ENCODE measurements at places on chromosomes 5 and 9.

DNA sequence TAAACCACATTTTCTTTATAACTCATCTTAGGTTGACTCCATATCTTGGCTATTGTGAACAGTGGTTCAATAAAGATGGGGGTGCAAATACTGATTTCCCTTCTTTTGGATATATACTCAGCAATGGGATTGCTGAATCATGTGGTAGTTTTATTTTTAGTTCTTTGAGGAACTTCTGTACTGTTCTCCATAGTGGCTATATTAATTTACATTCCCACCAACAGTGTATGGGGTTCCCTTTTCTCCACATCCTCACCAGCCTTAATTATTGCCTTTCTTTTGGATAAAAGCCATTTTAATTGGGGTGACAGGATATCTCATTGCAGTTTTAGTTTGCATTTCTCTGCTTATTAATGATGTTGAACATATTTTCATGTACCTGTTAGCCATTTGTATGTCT lies 107.7 kb upstream of the EQTN start:
- no peak for DNase-seq

- DNase-seq: no peak
Measured at GRCh38 chr9:1522219-1522767, 472.1 kb downstream of the DMRT2 start.

- no peak for DNase-seq
Measured at GRCh38 chr9:17490110-17490509, 88.8 kb upstream of the SH3GL2 start.

GRCh38 chr5:159052401-159053011 lies 47.2 kb downstream of the EBF1 start:
- no peak for DNase-seq

GRCh38 chr5:1563617-1564181 lies 39.9 kb upstream of the LPCAT1 start:
- DNase-seq: no peak

- no peak for DNase-seq
Measured at GRCh38 chr9:15837079-15837679, 284.3 kb downstream of the CCDC171 start.

DNA sequence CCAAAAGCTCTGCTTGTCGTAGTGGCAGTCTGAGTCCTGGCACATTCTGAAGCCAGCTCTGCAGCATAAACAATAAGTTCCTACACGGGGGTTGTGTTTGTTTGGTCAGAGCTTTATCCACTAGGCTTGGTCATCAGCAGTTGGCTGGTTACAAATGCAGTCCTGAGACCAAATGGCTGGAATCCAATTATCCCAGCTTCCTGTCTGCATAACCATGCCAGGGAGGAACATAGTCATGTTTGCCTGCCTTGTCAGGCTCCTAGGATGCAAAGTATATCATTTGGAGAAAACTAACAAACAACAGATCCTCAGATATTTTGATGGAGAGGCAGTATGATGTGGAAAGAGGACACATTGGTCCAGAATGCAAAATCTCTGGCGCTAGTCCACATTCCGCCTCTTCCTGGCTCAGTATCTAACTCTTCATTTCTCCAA lies 85.8 kb downstream of the FBXO38 start:
- no peak for DNase-seq

- no peak for DNase-seq
Measured at GRCh38 chr9:34927061-34927460, 31.0 kb upstream of the PHF24 start.

GRCh38 chr5:18091142-18091541 lies 456.9 kb downstream of the TAF11L14 start:
- no peak for DNase-seq

DNA sequence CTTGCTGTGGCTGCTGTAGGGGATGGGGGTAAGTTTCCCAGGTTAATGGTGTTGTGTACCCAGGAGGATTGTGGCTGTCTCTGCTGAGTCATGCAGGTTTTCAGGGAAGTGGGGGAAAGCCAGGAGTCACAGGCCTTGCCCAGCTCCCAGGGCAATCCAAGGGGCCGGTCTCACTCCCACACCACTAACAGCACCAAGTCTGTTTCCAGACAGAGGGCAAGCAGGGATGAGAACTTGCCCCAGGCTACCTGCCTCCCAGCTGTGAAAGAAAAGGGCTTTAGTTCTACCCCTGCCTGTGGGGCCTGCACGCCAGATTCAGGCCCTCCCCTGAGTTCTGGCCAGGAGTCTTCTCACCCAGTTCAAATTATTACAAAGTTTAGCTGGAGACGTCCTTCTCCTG lies 579.8 kb upstream of the ST8SIA4 start:
- no peak for DNase-seq

DNA sequence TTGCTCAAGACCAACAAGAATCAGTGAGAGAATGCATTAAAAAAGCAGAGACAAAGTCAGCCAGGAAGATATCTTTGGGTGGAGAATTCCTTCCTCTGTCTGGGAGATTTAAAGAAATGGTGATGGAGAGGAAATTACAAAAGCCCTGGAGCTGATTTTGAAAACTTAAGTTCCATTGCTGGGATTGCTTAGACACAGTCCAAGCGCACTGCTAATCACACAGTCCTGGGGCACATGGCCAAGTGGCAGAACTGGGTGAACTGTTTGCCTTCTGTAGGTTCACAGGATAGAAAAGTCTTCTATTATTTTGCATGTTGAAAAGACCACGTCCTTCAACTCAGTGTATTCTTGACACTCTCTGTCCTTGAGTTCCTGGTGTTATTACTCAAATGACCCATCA lies 284.9 kb upstream of the FBXL7 start:
- DNase-seq: no peak

DNA sequence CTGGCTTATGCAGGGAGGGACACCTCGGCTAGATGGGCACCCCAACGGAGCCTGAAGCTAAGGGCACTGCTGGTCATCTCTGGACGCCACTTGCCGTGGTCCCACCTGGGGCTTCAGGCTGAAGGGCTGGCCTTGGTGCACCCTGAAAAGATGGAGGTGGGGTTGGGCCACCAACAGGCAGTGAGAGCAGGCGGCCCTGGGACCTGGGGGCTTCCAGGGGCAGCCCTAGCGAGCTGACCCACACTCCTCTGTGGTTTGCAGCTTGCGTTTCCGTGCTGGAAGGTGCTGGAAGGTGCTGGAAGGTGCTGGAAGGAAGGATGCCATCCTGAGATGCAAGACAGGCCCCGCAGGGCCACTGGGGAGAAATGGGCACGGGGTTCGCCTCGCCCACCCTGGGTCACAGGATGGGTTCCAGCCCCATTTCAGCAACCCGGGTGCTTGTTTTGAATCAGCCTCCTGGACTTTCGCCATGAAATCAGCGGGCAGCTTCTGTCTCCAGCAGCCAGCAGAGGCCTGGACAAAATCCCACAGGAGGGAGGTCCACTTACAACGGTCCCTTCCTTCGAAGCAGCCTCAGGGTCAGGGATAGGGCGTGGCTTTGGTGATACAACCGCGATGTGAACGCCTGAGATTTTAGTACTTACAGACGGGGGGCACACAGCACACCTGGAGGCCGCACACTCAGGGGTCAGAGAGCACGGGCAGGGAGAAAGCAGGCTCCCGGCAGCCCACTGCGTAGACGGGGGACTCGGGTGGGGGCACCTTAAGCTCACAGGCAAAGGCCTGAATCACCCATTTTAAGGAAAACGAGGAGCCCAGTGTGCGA lies 303.1 kb upstream of the IRX4 start:
- DNase-seq: no peak

DNA sequence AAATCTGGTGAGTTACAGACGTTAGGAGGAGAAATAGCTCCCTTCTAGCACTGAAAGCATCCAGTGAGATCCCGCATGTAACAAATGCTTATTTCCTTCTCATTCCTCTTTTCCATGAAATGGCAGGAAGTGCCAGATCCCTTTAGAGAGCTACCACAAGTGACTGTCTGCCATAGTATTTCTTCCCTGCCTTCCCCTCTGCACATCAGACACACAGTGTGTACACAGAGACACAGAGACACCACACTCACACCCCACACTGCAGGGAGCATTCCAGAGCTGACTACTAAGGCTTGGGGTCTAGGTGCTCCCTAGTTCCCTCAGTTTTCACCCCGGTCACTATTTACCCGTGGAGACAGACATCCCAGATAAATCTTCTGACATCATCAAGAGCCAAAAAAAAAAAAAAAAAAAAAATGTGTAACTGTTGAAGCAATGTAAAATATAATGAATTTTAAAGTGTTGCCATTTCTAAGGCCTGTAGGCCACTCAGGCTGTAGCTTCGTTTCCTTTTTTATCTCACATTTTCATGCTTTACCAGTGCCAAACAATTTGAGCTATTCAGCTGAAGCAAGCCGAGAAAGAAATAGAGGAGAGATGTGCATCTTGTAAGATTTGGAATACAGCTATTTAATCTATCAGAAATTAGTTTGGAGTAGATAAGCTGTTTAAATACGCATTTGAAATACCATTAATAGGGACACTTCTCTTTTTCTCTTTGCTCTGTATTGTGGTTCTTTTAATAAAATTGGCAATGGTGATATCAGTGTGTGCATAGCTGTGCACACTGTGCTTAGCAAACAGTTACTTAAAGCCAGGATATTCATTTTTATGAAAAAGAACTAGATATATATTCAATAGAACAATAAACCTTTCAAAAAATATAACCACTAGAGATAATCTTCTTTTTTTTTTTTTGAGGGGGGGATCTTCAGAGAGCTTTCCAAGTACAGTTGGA lies 405.5 kb downstream of the PDE4D start:
- DNase-seq: no peak

DNA sequence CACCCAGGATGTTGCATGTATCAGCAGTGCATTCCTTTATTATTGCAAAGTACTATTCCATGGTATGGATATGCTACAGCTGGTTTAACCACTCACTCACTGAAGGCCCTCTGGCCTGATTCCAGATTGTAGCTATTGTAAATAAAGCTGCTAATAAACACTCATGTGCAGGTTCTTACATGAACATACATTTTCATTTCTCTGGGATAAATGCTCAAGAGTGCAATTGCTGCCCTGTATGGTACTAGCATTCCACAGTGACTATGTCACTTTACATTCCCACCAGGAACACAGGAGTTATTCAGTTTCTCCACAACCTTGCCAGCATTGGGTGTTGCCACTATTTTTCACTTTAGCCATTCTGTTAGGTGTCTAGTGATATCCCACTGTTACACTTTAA lies 267.6 kb downstream of the SPOCK1 start:
- DNase-seq: no peak

DNA sequence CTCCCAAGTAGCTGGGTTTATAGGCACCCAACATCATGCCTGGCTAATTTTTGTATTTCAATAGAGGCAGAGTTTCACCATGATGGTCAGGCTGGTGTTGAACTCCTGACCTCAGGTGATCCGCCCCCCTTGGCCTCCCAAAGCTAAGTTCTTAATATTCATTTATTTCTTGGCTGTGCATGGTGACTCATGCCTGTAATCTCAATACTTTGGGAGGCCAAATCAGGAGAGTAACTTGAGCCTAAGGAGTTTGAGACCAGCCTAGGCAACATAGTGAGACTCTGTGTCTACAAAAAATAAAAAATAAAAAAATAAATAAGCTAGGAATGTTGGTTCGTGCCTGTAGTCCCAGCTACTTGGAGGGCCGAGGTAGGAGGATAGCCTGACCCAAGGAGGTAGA lies 587.1 kb upstream of the FTMT start:
- no peak for DNase-seq

DNA sequence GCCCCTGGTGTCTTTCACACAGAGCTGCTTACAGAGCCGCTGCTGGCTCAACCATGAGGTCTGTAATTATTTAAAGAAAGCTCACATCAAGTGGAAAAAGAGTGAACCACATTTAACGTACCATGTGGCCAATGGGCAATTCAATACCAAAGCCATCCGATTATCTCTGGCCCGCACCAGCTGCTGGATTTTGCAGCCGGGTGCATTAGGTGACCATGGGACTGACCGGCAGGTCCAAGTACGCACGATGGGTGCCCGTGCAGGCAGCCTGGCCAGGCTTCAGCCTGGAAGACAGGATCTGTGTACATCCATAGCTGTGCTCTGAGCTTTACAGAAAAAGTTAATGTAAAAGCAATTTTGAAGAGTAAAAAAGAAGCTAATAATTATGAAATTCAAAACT lies 20.5 kb downstream of the PPARGC1B start:
- DNase-seq: no peak

DNA sequence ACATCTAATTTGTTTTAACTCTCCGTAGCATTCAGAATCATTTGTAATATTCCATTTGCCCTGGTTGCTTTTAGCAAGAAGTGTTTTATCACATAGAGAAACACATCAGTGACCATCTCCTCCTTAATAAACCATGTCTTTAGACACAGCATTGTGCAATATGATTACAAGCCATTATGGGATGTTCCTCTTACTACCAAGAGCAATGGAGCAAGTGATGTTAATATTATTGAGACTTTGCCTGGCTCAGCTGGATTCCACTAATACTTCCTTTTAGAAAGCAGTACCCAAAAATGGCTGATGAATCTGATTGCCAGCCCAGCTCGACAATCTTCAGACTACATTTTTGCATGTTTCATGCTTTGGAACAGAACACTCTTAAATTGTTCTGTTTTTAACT lies 364.2 kb downstream of the OSTF1 start:
- no peak for DNase-seq

DNA sequence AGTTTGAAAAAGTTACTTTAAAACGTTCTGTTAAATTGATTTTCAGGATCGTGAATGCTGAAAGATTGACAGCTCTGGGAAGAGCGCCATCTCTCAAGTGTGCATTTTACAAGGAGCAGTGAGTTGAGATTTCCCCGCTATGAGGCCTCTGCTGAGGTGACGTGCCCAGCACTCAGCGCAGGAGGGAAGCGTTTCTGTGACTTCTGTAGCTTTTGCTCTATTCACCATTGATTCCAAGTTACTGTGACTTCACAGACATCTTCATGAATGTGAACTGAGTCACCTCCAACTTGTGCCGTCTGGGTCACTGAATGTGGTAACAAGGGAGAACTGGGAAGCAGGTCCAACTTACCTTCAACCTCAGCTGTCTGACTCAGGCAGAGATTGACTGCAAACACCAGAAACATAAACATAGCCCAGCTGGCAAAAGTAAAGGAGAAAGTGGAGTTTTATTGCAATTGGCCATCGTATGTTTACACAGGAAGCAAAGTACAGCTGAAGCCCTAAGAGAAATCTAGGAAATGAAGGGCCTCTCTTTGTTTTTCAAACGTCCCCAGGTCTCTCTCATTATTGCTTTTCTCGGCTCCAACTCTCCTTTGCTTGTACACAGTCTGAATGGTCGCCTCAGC lies 428.8 kb upstream of the CLINT1 start:
- DNase-seq: no peak

GRCh38 chr9:75798505-75798904 lies 92.0 kb upstream of the PCSK5 start:
- no peak for DNase-seq

DNA sequence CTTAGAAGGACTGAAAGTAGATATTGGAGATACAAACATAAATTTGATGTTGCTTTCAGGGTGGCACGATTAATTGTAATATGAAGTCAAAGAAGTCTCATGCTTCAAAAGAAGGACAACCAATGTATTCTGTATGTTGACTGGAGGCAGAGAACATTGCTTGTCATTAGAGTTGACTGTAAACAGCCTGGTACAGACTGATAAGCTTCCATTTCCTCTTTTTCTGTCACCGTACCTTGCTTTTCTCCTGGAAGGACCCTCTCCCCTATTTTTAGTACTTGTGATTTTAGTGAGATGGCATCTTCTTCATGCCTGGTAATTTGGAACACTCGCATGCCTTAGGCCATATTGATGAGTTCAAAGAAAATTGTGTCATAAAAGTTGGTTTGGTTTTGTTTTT lies 809.4 kb downstream of the PRELID2 start:
- DNase-seq: no peak

GRCh38 chr5:96967400-96967799 lies 31.5 kb downstream of the LNPEP start:
- DNase-seq: no peak
